ENCODE measurements at places on chromosomes 2 and 18. TPM values are rescaled to one million over a fixed set of nuclear protein-coding genes. Genes with fewer than 3 reads are reported as not detected.
A peak's percentile ranks its signal among the peaks of the same experiment; 100 is the strongest.

SCYGR4 gene
- not detected for total RNA-seq

GAD1 gene
- total RNA-seq, result 0.39 TPM

CROCC2 gene
- not detected for total RNA-seq

DNA sequence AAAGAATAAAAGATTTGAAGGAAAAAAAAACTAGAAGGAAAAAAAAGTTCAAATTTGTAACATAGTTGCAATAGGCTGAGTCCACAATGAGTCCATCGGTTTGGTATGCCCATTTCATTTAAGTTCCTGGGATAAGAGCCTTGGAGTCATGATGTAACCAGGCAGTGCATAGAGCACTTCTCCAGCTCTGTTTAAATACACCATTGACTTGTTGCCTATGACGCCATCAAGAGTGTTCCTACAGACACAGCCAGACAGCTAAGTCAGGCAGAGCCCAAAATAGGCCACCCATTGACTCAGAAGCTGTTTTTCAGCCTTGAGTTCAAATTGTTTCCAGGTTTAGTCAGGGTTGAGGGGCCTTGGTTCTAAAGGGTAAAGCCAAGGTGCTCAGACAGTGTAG, 44.9 kb downstream of the SOCS6 start:
- no peak overlapping the region for H3K27ac ChIP-seq
- H3K36me3 ChIP-seq, result peaks cover 34% of the 10 kb centered on the region
- H3K4me1 ChIP-seq, result peaks cover 13% of the 10 kb centered on the region
- no peak for DNase-seq
- H3K27me3 ChIP-seq, result no peaks in the 10 kb centered on the region
- no peak overlapping the region for H3K4me3 ChIP-seq

DNA sequence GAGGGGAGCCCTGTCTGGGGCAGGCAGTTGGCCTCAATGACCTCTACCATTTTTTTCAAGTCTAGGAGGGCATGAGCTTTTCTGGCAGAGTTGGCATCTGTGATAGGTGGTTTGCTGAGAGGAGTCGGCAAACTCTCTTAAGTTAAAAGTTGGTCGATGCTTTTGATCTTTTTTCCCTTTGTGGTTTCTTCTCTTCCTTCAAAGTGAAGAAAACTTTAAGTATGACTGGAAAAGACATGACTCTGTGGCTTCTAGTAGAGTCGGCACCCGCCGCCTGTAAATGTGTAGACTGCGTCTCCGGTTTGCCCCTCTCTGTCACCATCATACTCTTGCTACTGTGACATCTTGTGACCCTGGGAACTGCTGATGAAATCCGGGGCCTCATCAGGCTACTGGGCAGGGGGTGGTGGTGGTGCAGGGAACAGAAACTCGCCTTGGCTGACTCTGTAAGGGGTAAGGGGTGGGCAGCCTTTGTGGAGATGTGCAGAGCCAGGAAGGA, 21.1 kb downstream of the INPP5D start:
- no peaks in the 10 kb centered on the region for H3K27me3 ChIP-seq
- H3K4me1 ChIP-seq, result peaks cover 16% of the 10 kb centered on the region
- H3K27ac ChIP-seq, result peak overlapping the region; percentile 43

GRCh38 chr2:96763511-96764252, 3.0 kb downstream of the CNNM4 start:
- no peak for DNase-seq
- peak overlapping the region; percentile 80 for H3K4me3 ChIP-seq
- H3K4me1 ChIP-seq, result peaks cover 50% of the 10 kb centered on the region
- no peaks in the 10 kb centered on the region for H3K36me3 ChIP-seq

- peaks cover 26% of the 10 kb centered on the region for H3K4me1 ChIP-seq
- H3K36me3 ChIP-seq, result peaks cover under 1% of the 10 kb centered on the region
- peak overlapping the region; percentile 0 for H3K27ac ChIP-seq
- no peaks in the 10 kb centered on the region for H3K27me3 ChIP-seq
Measured at GRCh38 chr2:133497270-133497893, 70.9 kb downstream of the NCKAP5 start.

GRCh38 chr2:144801766-144802165, 281.8 kb upstream of the ZEB2 start:
- peaks cover 34% of the 10 kb centered on the region for H3K4me1 ChIP-seq
- peak overlapping the region; percentile 1 for H3K4me3 ChIP-seq
- DNase-seq, result no peak
- no peaks in the 10 kb centered on the region for H3K27me3 ChIP-seq
- H3K27ac ChIP-seq, result peak overlapping the region; percentile 86
- no peaks in the 10 kb centered on the region for H3K36me3 ChIP-seq

GRCh38 chr18:38545071-38545470, 979.5 kb upstream of the CELF4 start:
- H3K4me1 ChIP-seq, result no peaks in the 10 kb centered on the region
- no peaks in the 10 kb centered on the region for H3K36me3 ChIP-seq
- H3K27me3 ChIP-seq, result no peaks in the 10 kb centered on the region
- DNase-seq, result no peak
